ENCODE measurements at places on chromosomes 2 and 18.
A peak's percentile ranks its signal among the peaks of the same experiment; 100 is the strongest.

DNA sequence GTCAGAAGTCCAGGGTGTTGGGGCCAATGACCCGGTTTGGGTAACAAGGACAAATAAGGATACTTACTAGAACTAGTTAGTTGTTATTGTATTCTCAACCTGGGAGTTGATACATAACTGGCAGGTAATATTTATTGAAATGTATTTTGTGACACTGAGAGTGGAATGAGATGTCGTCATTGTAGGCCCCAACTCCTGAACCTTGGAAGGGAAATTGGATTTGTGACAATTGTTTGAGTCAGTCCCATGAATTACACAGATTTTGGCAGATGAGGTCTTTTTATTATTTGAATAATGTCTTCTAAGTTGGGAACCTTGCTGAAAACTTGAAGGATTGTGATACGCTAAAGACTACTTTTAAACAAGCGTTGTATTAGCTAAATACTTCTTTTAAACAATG, 5.1 kb downstream of the TIMM21 start:
- no peak for DNase-seq

DNA sequence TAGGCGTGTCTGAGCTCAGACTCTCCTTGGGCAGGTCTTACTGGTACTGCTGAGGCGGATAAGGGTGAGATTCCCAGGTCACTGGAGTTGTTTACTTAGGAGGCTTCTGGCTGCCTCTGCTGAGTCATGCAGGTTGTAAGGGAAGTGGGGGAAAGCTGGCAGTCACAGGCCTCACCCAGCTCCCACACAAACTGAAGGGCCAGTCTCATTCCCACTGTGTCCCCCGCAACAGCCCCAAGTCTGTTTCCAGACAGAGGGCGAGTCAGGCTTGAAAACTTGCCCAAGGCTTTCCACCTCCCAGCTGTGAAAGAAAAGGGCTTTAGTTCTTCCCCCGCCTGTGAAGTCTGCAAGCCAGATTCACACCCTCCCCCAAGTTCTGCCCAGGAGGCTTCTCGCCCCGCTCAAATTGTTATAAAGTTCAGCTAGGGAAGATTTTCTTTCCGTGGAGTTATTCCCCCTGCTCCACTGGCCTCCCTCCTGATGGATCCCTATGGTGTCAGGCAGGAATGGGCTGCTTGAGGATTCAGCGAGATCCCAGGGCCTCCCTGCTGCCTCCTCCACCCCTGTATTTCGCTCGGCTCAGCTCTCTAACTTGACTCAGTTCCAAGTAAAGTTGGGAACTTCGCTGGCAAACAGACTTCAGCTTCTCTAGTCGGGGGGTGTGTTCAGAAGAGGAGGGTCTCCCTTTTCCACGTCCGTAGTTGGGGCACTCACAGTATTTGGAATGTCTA, 248.6 kb downstream of the NR4A2 start:
- DNase-seq, result no peak

- DNase-seq, result no peak
Measured at GRCh38 chr18:10343778-10344177, 110.7 kb upstream of the APCDD1 start.

DNA sequence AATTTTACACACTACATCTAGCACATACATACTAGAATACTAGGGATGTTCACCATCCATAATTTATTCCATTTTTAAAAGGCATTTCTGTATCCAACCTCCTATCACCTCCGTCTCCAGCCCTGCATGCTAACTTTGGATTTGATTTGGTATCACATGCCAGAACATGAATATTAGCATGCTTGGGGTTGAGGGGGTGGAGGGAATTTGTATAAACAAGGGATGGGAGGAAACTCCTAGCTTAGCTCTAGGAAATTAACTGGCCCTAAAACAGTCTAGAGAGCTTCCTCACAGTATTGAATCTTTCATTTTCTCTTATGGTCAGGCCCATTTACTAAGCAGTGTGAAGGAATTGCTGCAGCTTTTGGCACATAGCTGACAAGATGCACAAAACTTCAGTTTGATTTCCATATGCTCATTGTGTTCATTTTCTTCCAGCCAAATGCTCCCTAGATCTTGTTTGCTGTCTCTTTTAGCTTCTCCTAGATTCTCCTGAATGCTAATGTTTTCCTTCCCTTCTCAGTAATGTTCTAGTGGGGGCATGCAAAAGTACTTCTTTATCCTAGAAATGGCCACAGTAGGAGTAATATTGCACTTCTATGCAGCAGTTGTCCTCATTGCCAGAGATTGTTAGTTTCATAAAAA, 135.2 kb downstream of the VWC2L start:
- no peak for DNase-seq

GRCh38 chr2:172427256-172427989, at the start of gene ITGA6:
Gene ITGA6 (plus strand): TSS chr2:172427586.
- DNase-seq, result peak; percentile 40

- no peak for DNase-seq
Measured at GRCh38 chr2:159272156-159272555, 14.3 kb downstream of the WDSUB1 start.

GRCh38 chr2:104889291-104889959, 35.5 kb downstream of the POU3F3 start:
- no peak for DNase-seq

DNA sequence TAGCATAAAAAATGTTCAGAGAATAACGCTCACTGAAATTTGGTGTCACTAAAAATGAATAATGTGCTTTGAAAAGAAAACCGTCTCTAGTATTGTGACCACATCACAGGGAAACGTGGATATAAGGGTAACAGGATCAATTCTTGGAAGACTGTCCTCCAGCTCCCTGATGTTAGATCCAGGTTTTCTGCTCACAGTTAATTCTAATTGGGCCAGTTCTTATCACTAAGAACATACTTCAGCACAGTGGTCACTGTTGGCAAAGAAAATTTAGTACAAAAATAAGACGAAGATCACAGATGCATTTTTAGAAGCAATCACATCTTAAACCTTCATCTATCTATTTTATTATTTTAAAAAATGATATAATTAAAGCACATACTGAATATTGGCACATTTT, 57.0 kb upstream of the CD226 start:
- peak; percentile 4 for DNase-seq

DNA sequence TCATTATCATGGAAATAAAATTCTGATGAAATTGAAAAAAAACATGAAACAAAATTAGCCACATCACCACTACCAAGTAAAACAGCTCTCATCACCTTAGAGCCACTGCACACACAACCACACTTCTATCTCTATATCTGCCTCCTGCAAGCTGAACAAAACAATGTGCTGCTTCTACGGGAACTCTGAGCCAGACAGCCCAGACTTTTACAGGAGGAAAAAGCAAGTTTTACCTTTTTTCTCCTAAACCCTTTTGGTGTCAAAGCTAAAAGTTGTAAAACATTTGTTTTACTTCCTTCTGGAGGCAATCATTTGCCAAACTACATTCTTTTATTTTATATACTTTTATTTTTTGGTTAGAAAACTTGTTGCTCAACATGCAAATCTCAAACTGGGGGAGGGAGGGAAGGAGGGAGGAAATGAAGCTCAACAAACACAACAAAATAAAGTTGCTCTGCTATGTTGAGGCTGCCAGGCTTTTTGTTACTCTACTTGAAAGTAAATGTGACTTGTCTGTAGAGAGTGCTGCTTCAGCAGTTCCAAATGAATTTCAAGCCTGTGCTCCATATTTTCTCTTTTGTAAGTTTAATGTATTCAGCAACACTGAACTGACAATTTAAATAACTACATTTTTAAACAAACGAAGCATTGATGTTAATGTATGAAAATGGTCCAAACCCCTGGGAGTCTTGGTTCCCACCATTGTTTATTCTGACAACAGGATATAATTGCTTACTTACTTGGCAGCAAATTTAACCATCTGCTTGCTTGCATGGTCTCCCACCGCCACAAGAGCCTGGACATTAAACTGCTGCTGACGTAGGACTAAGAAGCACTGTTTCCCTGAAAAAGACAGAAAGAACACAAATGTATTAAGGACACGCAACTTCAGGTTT, 24.5 kb downstream of the DARS1 start:
- peak; percentile 21 for DNase-seq

- DNase-seq, result no peak
Measured at GRCh38 chr18:48714873-48715272, 176.0 kb downstream of the CTIF start.

- DNase-seq, result peak; percentile 51
Measured at GRCh38 chr2:69559442-69560146, 83.9 kb downstream of the AAK1 start.
